T-helper 9 cell (primary cell): ENCODE measurements at places on chromosomes 13 and 19.

GRCh38 chr13:45064889-45065288 lies 55.4 kb upstream of the GTF2F2 start:
- no peak for DNase-seq

DNA sequence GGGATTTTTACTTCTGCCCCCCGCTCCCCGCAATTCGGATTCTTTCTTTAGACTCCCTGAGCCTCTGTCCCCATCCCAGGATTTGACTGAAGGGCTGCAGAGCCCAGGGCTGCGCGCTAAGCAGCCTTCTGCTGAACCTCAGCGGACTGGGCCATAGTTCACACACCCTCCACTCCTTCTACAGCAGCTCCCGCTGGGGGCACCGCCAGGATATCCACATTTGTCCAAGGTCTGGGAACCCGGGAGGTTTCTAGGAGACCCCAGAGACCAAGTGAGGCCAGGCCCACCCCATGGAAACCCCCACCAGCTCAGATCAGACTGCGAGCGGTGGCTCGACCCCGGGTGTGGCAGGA lies 463.3 kb downstream of the ITGBL1 start:
- no peak for DNase-seq

- DNase-seq: no peak
Observed at GRCh38 chr19:30848636-30849425, 476.6 kb downstream of the ZNF536 start.

DNA sequence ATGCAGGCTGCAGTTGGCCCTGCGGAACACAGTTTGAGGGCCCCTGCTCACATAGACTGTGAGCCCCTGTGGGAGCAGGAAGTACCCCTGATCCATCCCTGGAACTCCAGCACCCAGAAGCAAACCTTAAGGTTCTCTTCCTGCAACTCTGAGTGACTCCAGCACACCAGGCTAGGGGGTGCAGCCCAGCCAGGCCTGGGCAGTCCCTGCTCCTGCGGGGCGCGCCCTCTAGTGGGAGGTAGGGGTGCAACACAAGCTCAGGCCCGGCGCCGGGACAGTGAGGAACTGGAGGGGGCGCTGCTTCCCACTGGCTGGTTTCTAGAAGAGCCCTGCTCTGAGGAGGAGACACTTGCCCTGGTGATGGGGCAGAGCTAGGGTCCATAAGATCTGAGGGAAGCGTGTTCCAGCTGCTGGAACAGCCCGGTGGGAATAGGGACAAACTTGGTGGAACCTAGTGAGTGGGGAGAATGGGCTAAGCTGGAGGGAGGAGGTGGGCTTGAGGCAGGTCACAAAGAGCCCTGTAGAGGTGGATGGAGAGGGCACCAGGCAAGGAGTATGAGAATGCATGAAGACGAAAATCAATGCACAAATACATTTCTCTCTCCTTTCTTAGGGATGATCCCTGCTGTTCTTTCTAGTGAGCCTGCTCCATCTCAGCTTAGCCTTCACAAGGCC lies 5.0 kb downstream of the ZSCAN5A start:
- peak; percentile 35 for DNase-seq

- peak; percentile 20 for DNase-seq
Observed at GRCh38 chr13:99087954-99088491, 110.2 kb upstream of the DOCK9 start.

GRCh38 chr13:84946192-84946591 lies 853.0 kb downstream of the SLITRK6 start:
- DNase-seq: no peak

GRCh38 chr19:719636-720344 lies 11.1 kb downstream of the PALM start:
- DNase-seq: no peak

DNA sequence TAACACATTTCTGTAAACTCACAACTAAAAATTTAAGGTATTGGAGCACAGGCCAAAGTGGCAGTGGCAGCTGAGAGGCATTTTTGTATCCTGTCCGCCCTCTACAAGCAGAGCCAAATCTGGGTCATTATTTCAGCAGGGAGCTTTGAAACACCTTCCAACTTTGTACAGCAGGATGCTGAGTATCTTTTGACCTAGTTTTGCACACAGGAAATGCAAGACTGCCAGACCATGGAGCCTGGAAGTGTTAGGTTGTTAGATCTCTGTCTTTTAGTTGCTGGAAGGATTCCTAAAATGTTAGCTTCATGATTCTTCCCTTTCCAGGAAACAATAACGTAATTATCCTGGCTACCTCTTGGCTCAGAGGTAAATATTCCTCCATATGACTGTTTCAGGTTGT lies 148.6 kb upstream of the ATXN8OS start:
- DNase-seq: no peak

DNA sequence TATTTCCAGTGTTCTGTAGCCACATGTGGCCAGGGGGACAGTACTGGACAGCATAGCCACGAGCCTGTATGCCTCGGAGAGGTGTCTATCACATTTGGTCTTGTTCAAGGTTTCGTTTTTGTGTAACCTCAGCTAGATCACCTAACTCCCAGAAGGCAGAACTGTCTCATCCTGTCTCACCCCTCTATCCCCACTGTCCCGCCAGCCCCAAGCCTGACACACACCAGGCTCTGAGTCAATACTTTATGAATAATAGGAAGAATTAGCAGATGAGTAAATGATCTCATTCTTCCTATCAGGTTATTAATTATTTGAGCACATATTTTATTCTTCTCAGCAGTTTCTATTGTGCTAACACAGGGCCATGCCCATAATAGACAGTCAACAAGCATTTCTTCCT lies 132.2 kb downstream of the NUFIP1 start:
- no peak for DNase-seq

- DNase-seq: no peak
Observed at GRCh38 chr13:80314711-80315653, 25.9 kb downstream of the SPRY2 start.

DNA sequence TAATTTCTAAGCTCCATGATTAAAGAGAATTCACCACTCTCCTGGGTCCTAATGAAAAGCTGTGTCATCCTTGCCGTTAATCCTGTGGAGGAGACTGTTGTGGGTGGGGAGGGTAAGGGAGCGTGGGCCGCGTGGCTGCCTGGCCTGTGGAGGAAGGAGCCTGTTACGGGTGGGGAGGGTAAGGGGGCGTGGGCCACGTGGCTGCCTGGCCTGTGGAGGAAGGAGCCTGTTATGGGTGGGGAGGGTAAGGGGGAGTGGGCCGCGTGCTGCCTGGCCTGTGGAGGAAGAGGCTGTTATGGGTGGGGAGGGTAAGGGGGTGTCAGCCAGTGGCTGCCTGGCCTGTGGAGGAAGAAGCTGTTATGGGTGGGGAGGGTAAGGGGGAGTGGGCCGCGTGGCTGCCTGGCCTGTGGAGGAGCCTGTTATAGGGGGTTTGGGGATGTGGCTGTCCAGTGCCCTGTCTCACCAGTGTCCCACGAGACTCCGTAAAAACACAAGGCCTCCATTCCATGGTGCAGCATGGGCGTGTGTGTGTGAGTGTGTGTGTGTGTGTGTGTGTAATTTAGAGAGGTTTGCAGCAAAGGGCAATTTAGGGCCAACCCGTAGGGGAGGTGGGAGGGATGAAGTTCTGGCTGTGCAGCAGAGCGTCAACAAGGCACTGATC lies 15.6 kb upstream of the DCUN1D2 start:
- no peak for DNase-seq

GRCh38 chr19:55368701-55369563 lies 1.3 kb downstream of the IL11 start:
- no peak for DNase-seq

- no peak for DNase-seq
Observed at GRCh38 chr19:29878973-29879654, 62.9 kb upstream of the URI1 start.

DNA sequence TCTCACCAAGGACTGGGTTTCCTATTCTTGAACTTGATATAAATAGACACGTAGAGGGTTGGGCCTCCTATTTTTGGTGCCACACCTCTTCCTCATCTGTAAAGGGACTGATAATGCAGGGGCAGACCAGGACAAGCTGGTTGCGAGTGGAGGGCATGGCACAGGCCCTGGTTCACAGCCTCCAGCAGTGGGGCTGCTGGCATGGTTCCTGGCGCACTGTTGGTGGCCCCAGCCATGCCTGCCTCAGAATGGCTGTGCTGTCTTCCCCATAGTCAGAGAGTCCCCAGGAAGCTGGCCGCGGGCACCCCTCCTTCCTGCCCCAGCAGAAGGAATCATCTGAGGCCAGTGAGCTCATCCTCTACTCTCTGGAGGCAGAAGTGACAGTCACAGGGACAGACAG lies 10.5 kb upstream of the OVOL3 start:
- no peak for DNase-seq

DNA sequence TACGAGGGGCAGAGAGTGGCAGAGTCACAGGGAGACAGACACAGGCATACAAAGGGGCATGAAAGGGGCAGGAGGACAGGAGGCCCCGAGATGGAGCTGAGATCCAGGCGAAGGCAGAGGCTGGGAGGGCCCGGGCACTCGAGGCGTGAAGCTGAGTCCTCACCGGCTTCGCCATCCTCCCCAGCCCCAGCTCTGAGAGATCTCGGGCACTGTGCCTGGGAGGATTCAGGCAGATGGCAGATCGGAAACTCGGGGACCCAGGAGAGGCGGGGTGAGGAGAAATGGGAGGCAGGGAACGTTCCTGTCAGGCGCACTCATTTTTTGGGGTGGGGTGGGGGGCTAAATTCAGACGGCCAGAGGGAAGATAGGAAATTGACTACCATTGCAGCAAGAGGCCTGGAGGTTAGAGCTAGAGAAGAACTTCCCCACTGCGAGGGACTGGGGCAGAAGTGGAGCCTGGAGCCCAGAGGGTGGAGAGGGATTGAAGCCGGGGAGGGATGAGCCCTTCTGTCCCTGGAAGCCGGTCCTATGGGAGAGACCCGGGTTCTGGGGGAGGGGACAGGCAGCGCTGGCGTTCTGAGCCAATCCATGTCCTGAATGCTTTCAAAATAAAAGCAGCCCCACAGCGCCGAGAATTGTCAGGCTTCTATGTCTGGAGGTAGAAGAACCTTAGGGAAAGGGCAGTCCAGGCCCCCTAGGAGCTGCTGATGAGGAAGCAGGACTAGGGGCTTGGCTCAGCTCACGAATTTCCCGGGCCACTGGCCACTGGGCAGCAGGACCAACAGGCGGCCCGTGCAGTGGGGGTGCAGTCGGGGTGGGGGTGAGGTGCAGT lies 12.6 kb downstream of the LRRC4B start:
- no peak for DNase-seq

DNA sequence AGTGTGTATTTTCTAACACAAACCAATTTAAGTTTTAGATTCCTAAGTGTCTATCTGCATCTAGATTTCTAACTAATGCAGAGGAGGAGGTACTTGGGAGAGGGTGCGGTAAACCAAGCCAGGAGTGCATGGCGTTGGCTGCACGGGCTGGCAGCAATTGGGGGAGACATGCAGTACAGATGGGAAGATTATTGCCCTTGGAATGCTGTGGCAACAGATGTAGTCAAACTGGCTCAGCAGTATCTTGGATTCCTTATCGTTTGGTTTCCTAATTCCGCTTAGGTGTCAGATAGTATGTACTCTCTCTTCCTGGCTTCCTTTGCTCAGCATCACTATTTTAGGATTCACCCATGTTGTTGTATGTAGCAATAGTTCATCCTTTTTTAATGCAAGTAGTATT lies 29.4 kb upstream of the STK24 start:
- no peak for DNase-seq

- no peak for DNase-seq
Observed at GRCh38 chr19:49716154-49716553, 25.2 kb downstream of the CPT1C start.

DNA sequence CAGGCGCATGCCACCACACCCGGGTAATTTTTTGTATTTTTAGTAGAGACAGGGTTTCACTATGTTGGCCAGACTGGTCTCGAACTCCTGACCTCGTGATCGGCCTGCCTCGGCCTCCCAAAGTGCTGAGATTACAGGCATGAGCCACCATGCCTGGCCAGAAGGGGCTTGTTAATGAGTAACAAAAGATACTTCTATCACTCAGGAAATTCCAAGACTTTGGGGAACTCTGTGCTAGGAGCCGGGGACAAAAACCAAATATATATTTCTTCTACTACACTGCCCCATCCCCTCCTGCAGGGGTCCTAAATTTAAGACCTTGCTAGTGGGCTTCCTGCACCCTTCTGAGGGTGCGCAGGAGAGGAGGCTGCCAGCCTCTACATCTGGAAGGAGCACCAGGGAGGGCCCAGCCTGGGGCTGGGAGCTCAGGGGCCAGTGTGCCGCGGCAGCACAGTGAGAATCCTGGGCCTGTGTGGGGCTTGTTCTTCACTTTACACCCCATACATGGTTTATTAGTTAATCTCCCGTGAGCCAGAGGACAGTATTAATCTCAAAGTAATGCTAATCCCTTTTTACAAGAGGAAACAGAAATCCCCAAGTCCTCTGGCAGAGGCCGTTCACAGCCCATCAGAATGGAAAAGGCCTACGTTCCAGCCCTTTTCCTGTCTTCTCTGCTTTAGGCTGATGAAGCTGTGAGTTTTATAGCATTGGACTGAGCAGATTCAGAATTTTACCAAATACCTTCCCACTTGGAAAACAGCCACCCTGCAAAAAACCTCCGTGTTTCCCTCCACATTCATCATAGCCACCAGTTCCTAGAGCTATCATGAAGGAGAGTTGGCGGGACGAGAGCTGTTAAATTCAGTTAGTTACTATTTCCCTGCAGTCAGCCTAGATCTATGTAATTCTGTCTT lies 44.4 kb upstream of the NPAS1 start:
- DNase-seq: no peak

DNA sequence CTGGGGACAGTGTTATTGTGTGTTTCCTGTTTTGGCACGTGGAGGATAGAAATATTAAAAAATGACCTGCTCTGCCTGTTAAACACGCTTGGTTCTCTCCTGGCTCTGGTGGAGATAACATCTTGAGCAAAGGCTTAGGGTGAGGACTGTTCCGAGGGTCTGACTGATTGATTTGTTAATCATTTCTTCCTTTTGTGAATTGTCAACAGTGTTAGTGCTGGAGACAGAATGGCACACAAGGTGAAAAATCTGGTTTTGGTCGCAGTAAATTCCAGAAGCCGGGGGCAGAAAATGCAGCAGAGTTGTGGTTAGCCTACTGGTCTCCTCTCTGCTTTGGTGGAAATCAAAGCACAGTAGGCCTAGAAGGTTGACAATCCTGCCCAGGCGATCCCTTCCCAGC lies 163.6 kb downstream of the FGF9 start:
- DNase-seq: no peak

DNA sequence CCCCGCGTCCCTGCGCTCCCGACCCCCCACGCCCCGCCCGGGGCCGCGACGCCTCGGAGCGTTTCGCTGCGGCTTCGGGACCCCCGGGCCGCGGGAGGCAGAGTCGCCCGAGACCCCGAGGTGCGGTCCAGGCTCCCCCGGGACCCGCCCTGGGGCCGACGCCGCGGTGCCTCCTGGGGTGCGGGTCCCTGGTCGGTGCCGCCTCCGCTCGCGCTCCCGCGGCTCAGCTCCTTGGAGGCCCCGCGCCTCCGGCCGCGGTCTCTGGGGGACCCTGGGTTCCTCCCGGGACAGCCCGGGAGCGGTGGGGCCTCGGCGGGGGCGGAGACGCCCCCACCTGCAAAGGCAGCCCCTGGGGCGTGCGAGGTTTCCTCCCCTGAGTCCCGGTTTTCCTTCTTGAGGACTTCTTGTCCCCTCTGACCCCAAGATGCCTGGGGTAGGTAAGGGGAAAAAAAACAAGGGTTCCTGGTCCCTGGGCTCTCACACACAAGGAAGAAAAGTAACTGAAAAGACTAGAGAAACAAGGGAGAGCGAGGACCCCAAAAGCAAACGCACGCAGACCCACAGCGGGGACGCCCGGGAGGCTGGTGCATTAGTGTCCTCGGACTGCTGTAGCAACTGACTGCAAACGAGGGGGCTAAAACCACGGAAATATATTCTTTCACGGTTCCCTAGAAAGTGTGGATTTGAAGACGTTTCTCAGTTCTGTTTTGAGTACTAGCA lies 740 bp downstream of the ZNF555 start:
- no peak for DNase-seq
